ENCODE measurements at places on chromosomes 11 and 22. TPM values are rescaled to one million over a fixed set of nuclear protein-coding genes. Genes with fewer than 3 reads are reported as not detected.

Gene SMIM35
- not detected for total RNA-seq

Gene POU2AF2
- not detected for total RNA-seq

Gene MS4A6E
- total RNA-seq = not detected

Gene DMC1
- 2.7 TPM for total RNA-seq

Gene CELF1
- 65.7 TPM for total RNA-seq

Gene MPZL2
- not detected for total RNA-seq

Gene HRAS
- total RNA-seq = 70.2 TPM

Gene HIC2
- 2.7 TPM for total RNA-seq

Gene C11orf97
- not detected for total RNA-seq

Gene GSTT2B
- 7.2 TPM for total RNA-seq

Gene VWA5A
- total RNA-seq = 7.6 TPM

Gene SWAP70
- 25.2 TPM for total RNA-seq

Gene LPXN
- 8.1 TPM for total RNA-seq

Gene HSCB
- total RNA-seq = 24.7 TPM

Gene TYR
- total RNA-seq = not detected

Gene NAALAD2
- total RNA-seq = 0.14 TPM

Gene OR8H1
- total RNA-seq = 0.14 TPM

Gene NLRP14
- total RNA-seq = 0.09 TPM

Gene CARS1
- total RNA-seq = 80.4 TPM

Gene DUSP18
- total RNA-seq = 5.6 TPM

Gene CYB5R2
- 6.9 TPM for total RNA-seq

Gene POU2AF3
- total RNA-seq = 0.14 TPM
